ENCODE measurements at places on chromosomes 16 and 17.

DNA sequence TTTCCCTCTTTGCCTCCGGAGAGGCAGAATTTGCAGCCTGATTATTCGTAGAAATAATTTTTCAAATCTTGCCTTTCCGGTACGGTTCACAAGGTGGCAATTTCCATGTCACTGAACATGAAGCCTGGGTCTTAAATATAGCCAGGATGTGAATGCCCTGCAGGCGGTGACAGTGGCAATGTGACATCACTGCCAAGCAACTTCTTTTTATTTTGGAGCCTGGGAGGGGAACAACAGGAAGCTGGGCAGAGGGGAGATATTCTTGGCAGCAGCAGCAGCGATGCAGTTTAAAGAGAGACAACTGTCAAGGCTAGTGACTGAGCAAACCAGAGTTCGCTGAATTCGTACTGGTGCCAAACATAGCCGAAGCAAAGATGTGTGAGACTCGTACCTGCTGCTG lies 171.1 kb downstream of the SNX29 start:
- DNase-seq: no peak

DNA sequence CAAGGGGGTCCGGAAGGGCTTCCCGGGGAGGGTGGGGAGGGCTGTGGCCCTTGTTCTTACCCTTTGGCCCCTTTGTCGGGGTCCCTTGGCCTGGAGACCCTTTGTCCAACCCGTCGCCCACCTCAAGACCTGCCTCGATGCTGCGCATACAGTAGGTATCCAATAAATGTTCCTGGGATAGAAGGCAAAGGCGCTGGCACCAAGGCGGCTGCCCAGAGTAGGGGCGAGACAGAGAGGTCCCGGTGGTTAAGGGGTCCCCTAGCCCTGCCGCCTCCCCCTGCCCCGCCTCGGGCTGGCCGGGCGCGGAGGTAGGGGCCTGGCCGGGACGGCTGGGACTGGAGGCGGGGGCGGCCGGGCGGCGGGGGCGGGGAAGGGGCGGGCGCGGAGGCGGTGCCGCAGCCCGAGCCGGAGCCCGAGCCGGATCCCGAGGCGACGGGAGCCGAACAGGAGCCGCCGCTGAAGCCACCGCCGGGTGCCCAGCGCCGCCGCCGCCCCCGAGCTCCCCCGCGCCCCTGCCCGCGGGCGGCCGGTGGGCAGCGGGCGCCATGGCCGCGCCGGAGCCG lies at the start of gene NHERF2:
Gene NHERF2, plus strand, starts transcription at position 442 of the 563 bp plus-strand sequence. Its CDS starts 104 bp downstream, at position 546.
- no peak for DNase-seq

GRCh38 chr17:39618956-39619785 lies 7.6 kb upstream of the PPP1R1B start:
- no peak for DNase-seq

GRCh38 chr16:30006095-30006473 lies 4.7 kb downstream of the DOC2A start:
- DNase-seq: no peak

GRCh38 chr17:31068291-31068690 lies 26.5 kb upstream of the NF1 start:
- DNase-seq: peak; percentile 13

- no peak for DNase-seq
Observed at GRCh38 chr17:58032691-58033415, 25.8 kb upstream of the SRSF1 start.

DNA sequence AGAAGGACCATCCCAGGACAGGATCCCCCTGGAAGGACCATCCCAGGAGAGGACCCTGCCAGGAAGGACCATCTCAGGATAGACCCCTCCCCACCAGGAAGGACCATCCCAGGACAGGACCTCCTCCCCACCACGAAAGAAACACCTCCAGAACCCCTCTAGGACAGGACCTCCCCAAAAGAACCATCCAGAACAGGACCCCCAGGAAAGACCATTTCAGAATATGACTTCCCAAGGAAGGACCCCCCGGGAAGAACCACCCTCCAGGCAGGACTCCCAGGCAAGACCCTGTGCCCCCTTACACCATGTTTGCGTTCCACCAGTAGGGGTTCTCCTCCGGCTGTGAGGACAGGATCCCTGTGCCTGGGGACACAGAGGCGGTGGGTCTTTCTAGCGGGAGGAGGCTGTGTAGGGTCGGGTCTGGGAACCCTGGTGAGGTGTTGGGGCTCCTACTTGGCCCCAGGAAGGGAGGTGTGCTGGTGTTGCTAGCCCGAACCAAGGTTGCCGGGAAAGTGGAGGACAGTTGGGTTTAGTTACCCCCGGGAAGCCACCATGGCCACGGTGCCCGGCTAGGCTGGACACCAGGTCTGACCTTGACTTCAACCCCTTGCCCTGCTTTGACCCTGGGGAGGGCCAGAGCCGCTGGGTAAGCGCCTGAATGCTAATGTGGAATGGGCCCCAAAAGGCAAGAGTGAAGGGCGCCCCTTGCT lies 2.2 kb downstream of the NOTUM start:
- DNase-seq: no peak

DNA sequence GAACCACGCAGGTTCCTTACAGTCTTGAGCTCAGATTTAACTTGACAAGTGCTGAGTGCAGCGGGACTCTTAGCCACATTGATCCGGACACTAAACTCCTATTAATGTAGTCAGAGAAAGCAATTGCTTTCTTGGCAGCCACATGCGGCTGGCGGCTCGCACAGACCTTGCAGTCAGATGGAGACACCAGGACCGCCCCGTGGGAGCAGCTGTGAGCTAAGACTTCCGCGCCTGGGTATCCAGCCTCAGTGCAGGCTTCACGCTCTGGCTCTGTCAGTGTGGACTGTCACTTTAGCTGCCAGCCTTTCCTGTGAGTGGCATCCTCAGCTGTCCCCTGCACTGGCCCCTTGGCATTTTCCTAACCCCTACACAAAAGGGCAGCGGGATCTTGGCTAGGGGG lies 80.9 kb upstream of the NLRP1 start:
- no peak for DNase-seq

- no peak for DNase-seq
Observed at GRCh38 chr17:71224824-71225575, 895.8 kb upstream of the SOX9 start.

DNA sequence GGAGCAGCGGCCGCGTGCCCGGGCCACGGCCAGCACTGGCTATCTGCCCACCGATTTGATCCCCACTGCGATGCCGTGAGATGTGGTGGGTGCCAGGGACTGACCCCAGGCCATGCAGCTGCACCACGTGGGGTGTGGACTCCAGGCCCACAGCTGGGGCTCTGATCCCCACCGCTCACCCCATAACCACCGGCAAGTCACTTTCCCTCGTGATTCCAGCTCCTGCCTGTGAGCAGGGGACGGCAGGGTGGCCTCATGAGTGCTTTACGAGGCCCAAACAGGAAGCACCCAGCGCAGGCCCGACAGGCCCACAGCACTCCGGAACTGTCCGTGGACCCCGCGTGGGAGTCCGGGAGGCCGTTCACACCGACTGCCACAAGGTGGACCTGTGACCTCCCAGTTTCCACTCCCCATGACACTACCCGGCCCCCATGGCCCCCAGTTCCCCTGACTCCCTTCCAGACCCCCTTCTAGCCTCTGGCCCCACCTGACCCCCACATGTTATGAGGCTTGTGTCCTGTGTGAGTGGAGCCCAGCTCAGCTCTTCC lies 616 bp downstream of the PTX4 start:
- no peak for DNase-seq

DNA sequence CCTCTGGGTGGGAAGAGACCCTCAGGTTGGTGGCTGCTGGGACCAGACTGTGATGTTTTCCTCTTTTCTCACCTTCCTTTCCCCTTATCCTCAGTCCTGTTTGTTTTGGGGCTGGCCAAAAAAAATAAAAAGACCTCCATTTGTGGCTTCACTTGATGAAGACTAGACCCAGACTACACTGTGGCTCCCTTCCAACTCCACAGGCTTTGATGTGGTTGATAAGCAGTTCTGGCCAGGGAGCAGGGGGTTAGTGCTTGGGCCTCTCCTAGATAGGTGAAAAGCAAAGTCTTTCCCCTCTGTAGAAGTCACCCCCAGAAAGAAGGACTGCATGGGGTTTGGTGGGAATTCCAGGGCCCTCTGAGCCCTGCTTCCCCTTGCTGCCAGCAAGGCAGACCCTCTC lies 11.2 kb upstream of the ADAM11 start:
- no peak for DNase-seq

GRCh38 chr17:28938552-28938951 lies 12.8 kb downstream of the PHF12 start:
- DNase-seq: no peak

- no peak for DNase-seq
Observed at GRCh38 chr16:72246423-72246822, 74.5 kb upstream of the PMFBP1 start.

DNA sequence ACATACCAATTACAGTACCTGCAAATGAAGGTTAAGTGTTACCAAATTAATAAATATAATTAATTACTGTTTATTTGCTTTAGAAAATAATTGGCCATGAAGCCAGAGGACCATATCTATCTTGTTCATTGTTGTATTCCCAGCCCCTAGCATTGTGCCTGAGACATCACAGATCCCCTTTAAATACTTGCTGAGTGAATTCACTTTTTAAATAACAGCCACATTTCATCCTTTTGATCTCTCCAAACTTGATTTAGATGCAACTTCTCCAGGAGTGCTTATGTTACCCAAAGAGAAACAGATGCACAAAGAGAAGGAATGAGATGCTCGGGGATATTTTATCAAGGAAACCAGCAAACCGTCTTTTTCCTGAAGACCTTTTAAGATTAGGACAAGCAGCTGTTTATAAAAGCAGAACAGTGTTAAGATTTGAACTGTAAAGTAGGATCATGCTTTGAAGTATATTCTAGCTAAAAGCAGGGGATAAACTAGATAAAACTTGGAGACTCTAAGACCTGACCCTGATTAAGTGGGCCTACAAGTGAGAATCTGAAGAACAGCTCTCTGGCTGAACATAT lies 66.3 kb downstream of the CHD9 start:
- no peak for DNase-seq

- DNase-seq: peak; percentile 78
Observed at GRCh38 chr16:30902029-30902972, 5.9 kb downstream of the CTF1 start.

DNA sequence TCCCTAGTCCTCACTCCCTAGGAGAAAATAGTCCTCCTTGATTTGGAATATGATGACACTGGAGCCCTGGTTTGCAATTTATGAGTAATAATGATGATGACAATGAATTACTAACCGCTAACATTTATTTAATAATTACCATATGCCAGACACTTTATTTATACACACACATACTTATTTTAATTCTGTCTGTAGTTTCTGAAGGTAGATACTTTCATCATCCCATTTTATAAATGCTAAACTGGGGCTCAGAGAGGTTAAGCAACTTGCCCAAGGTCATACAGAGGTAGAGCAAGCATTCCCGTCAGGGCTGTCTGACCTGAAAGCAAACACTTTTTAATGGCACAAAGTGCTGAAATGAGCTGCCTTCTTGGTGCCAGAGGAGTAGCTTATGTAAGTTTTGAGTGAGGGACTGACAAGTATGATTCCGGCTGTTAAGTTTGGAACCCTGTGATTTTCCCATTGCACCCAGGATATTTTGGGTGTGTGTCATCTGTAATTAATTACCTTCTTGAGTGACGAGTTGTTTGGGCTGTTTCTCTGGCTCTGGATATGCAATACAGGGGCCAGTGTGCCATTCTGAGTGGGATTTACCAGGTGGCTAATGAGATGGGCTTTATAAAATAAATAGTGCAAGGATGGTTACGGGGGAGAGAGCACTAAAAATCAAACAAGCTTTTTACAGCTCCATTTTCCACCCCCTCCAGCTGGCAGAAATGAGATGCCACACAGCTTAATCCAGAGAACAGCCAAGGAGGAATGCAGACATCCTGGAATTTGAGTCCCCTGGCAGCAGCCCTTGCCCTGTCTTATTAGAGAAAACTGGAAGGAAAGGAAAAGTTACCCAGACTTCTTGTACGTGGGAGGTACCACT lies 211.8 kb downstream of the SNX29 start:
- DNase-seq: no peak

DNA sequence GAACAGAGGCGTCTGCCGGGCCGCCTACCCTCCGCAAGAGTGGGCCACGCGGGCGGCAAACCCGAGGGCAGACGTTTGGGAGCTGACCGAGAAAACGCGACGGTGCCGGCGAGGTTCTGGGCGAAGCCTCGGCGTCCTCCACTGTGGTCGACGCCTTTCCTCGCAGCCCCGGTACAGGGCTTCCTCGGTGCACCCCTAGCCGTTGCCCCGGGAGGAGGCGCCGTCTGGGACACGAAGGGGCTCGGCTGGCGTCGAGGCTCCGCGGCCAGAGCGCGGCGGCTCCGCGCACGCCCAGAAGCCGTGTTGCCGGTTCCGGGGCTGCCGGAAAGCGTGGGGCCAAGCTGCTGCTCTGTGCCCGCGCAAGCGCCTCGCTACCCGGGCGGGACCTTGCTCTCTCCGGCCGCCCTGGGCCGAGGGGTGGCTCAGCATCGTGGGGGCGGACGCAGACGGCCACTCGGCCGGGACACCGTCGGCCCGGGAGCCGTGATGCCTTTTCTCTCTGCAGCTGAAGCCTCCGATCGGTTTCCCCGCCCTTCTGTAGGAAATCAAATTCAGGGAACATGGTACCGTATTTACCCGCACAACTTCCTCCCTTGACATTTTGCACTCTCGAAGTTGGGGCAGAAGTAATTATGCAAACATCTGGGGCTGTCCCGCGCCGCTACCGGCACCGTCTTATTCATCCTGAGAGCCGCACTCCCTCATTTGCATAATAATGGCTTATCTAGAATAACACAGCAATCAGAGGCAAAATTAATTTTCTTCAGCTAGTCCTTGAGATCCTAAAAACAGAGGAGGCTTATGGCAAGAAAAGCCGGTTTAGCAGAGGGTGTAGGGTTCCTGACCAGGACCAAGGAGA lies 7.3 kb upstream of the CBX8 start:
- DNase-seq: no peak

DNA sequence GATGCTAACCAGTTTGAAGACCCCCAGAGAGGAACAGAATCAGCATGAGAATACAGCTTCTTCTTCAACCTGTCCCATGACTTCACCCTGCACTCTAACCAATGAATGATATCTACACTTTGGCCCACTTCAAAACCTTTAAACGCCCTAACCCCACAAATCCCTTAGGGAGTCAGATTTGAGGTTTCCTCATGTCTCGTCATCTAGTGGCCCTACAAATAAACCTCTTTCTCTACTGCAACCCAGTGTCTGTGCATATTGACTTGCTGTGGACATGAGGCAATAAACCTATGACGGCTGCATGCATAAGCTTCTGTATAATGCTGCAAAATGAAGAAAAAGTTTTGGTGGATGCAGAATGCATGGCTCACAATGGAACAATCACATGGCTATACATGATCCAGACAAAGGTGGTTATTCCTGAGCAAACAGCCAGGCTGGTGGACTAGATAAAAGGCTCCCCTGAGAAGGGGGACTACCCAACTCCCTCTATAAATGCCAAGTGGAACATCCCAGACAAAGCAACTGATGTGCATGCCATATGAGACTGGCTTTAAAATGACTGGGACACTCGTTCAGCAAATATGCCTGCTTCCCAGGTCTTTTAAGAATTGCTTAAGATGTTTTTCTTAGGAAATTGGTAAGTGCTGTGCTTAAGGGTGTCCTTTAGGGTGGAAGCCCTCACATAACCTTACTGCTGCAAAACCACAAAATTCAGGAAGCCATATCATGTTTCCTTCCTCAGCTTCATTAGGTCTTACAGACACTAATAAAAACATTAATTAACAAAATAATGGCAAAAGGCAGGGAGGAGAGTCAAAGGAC lies 12.2 kb downstream of the N4BP1 start:
- no peak for DNase-seq

GRCh38 chr17:48520631-48521079 lies 10.2 kb downstream of the HOXB1 start:
- DNase-seq: no peak

All from GM12892 (cell line).